Activated T-cell treated with anti-CD3 and anti-CD28 coated beads, Interleukin-2, amount 50 U/mL, for 24 hours (primary cell): ENCODE measurements at places on chromosomes 11 and 22.

GRCh38 chr11:113647856-113648255 is 58.3 kb downstream of the TMPRSS5 start:
- H3K36me3 ChIP-seq = no peaks in the 10 kb centered on the region
- DNase-seq = no peak
- H3K27me3 ChIP-seq = peaks cover 23% of the 10 kb centered on the region
- no peak overlapping the region for H3K27ac ChIP-seq
- no peak overlapping the region for H3K4me3 ChIP-seq

DNA sequence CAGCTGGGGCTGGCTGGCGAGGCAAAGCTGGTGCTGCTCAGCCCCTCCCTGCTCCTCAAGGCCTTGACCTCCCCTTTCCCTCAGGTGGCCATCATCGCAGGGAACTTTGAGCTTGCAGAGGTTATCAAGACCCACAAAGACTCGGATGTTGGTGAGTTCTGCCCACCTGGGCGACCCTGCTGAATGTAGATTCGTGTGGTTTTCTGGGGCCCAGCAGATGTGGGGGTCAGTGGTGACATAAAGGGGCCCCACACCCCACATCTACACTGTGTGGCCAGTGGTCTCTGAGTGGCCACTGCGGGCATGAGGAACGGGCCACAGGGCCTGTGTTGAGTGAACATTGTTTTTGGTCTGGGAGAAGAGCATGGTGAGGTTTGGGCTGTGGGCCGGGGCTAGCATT is 11.9 kb downstream of the SHANK3 start:
- H3K27me3 ChIP-seq = peaks cover 5% of the 10 kb centered on the region
- H3K4me1 ChIP-seq = no peaks in the 10 kb centered on the region
- H3K36me3 ChIP-seq = no peaks in the 10 kb centered on the region
- DNase-seq = peak; percentile 6

GRCh38 chr11:12148882-12149281 is 38.5 kb downstream of the MICAL2 start:
- no peak overlapping the region for H3K4me3 ChIP-seq
- peaks cover 82% of the 10 kb centered on the region for H3K4me1 ChIP-seq

GRCh38 chr22:37654563-37655251 is 3.8 kb upstream of the PDXP start:
- H3K36me3 ChIP-seq = peaks cover 62% of the 10 kb centered on the region
- DNase-seq = no peak
- no peak overlapping the region for H3K4me3 ChIP-seq
- no peaks in the 10 kb centered on the region for H3K27me3 ChIP-seq

GRCh38 chr11:79342686-79343085 is 98.1 kb downstream of the TENM4 start:
- H3K4me1 ChIP-seq = no peaks in the 10 kb centered on the region
- no peak for DNase-seq
- H3K4me3 ChIP-seq = no peak overlapping the region
- no peaks in the 10 kb centered on the region for H3K36me3 ChIP-seq
- no peaks in the 10 kb centered on the region for H3K27me3 ChIP-seq

- H3K4me1 ChIP-seq = no peaks in the 10 kb centered on the region
- no peak overlapping the region for H3K27ac ChIP-seq
- DNase-seq = no peak
Observed at GRCh38 chr11:15769203-15769602, 587.1 kb downstream of the SOX6 start.

DNA sequence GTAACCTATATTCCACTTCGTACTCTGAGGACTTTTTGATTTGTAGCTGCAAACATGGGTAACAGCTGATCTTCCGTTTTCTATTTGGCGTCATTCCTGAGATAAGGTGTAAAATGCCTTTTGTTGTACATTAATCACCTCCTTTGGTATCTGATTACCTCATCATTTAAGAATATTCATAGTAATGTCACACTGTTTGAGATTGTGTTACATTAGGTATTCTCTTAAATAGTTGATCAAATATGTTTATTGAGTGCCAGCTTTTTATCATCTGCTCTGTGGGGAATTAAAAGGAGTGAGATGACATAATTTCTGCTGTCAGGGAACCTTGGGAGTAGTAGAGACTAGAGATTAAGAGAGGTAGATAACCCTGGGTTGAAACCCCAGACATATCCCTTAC is 5.9 kb downstream of the NCAM1 start:
- no peaks in the 10 kb centered on the region for H3K36me3 ChIP-seq
- no peak overlapping the region for H3K27ac ChIP-seq
- H3K4me3 ChIP-seq = no peak overlapping the region
- H3K4me1 ChIP-seq = peaks cover 6% of the 10 kb centered on the region

DNA sequence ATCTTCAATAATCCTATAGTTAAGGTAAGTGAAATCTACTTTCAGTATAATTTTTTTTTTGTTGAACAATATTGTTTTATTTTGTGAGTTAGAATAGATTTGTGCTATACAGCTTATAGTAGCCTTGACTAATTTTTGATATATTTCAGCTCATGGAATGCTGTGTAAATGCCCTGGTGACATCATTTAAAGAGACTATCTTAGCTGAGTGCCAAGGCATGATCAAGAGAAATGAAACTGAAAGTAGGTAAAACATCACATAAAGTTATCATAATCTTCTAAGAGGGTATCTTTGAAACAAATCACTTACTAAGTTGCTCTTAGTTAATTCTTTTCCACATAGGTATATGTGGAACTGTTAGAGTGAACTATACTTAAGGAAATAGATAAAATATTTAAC is 51.4 kb upstream of the ACAT1 start:
- H3K36me3 ChIP-seq = peaks cover 73% of the 10 kb centered on the region
- no peaks in the 10 kb centered on the region for H3K27me3 ChIP-seq
- H3K4me1 ChIP-seq = peaks cover 19% of the 10 kb centered on the region
- H3K27ac ChIP-seq = peak overlapping the region; percentile 33
- DNase-seq = no peak

GRCh38 chr11:119108146-119108856 is 1.2 kb downstream of the C2CD2L start:
- H3K4me3 ChIP-seq = peak overlapping the region; percentile 83
- DNase-seq = peak; percentile 57
- H3K4me1 ChIP-seq = peaks cover 52% of the 10 kb centered on the region
- H3K27ac ChIP-seq = peak overlapping the region; percentile 86
- H3K27me3 ChIP-seq = no peaks in the 10 kb centered on the region

DNA sequence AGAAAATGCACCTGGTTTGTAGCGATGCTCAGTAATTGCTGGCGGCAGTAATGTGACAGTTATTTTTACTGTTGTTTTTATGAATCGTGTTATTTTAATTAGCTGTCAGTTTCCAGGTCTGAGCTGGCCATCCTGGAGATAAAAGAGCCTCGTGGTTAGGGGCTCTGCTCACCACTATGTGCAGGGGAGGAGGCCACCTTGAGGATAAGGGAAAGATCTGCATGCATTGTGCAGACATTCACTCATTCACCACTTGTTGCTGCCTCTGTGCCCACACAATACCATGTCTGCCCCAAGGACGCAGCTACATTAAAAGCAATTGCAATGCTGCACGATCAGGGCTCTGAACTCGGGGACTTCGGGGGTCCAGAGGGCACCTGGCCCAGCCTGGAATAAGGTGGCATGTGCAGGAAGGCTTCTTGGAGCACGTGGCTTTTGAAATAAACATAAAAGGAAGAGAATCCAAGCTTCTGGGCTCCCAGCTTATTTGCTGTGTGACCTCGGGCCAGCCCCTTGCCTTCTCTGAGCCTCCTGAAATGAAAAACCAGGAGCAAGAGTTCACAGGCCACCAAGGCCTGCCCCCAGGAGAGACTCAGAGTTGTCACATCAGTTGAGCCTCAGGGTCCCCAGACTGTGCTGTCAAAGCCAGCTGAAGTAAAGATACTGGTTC is 44.7 kb upstream of the SHISAL1 start:
- DNase-seq = no peak
- no peaks in the 10 kb centered on the region for H3K4me1 ChIP-seq
- H3K4me3 ChIP-seq = no peak overlapping the region
- H3K27ac ChIP-seq = no peak overlapping the region
- no peaks in the 10 kb centered on the region for H3K36me3 ChIP-seq
- peaks cover 49% of the 10 kb centered on the region for H3K27me3 ChIP-seq

- no peak overlapping the region for H3K4me3 ChIP-seq
- H3K27me3 ChIP-seq = no peaks in the 10 kb centered on the region
- H3K4me1 ChIP-seq = peaks cover 7% of the 10 kb centered on the region
- DNase-seq = no peak
- peaks cover 92% of the 10 kb centered on the region for H3K36me3 ChIP-seq
Observed at GRCh38 chr11:44116234-44116830, 20.9 kb downstream of the EXT2 start.

DNA sequence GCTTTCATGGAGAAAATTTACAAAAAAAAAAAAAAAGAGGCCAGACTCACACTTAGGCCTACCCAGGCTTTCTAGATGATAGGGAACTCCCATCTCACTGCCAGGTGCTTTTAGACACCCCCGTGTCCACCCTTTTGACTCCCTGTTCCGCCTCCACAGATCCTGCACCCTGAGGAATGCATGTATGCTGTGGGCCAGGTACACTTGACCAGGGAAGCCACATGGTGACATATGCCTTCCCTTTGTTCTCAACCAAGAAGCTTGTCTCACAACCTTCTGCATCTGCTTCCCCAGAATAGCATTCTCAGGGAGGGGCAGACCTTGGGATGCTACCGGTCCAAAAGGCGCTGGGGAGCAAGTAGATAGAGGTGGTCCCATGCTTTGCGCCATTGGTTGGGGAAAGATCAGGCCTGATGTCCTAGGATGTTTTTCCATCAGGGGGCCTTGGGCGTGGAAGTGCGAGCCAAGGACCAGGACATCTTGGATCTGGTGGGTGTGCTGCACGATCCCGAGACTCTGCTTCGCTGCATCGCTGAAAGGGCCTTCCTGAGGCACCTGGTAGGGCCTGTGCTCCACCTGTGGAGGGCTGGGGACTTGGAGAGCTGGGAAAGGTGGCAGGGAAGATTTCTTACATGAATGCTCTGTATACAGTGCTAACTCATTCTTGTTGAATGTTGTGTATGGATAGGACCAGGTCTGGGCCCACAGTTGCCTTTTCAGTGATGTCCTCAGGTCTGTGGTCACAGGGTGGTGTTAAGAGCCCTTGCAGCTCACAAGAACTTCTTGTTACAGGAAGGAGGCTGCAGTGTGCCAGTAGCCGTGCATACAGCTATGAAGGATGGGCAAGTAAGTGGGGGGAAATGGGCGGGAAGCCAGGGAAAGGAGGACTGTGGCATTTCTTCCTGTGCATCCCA is 7.5 kb downstream of the HMBS start:
- peaks cover 3% of the 10 kb centered on the region for H3K27me3 ChIP-seq
- peak overlapping the region; percentile 93 for H3K4me3 ChIP-seq
- DNase-seq = no peak
- H3K4me1 ChIP-seq = peaks cover 45% of the 10 kb centered on the region
- H3K27ac ChIP-seq = peak overlapping the region; percentile 93
- peaks cover 91% of the 10 kb centered on the region for H3K36me3 ChIP-seq
